Activated CD8-positive, alpha-beta memory T cell treated with anti-CD3 and anti-CD28 coated beads for 4 hours (primary cell): ENCODE measurements at places on chromosomes 1 and 21.

GRCh38 chr21:17779496-17779895 lies 39.7 kb downstream of the C21orf91 start:
- DNase-seq: no peak

- no peak for DNase-seq
Measured at GRCh38 chr1:20982316-20982715, 194.4 kb downstream of the EIF4G3 start.

- no peak for DNase-seq
Measured at GRCh38 chr1:87435484-87435883, 106.8 kb downstream of the LMO4 start.

DNA sequence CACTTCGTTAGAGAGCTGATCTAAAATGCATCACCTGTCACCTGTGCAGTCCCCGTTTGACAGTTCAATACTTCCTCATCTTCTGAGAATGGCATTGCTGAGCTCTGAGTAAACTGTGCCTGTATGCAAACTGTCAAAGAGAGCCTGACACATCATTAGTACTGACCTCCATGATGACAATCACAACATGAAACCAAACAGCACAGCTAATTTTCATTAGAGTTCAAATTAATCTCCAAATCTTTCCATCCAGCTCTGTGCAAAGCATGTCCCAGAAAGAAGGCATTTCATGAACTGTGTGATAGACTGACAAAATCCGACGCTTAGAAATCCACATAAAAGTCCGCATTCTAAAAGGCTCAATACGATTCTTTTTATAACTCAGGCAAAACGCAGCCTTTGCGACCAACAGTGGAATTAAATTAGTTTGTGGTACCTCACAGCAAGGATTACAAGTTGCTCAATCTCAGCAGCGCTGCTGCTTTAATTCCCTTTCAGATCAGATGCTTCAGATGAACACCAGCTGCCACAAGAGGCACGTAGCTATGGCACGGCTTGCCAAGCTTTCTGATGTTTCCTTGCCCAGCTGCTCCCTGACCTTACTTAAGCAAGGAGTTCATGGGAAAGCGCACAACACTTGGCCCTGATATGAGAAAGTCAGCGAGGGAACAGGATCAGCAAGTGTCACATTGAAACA lies 765.5 kb upstream of the PRMT6 start:
- no peak for DNase-seq

DNA sequence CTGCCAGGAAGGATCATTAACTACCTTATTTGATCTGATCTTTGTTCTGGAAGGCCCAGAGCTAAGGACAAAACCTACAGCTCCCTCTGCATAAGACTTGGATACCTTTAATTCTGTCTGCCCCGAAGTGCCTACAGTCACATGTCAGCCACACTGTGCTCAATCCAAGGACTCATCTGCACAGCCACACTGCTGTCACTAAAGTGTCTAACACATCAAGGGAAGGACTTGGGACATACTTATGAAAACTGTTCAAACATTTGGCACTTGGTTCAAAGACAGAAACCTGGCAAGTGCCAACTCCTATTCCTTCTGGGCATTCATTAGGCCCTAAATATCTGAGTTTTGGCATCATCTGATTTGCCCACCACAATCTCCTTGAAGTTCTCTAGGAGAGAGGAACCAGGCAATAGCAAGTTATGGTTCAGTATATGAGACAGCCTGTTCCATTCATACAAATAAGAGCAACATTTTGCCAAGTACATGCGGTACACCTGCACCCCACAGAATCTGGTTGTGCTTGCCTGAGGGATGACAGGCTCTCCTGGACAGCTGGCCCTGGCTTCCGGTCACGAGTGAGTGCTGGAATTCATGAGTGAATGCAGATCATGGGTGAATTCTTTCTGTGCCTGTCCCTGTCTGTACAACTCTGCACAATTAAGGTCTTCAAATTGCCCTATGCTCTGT lies 105.9 kb downstream of the KCNK1 start:
- DNase-seq: no peak

GRCh38 chr1:218339267-218339831 lies 5.8 kb upstream of the TGFB2 start:
- no peak for DNase-seq

DNA sequence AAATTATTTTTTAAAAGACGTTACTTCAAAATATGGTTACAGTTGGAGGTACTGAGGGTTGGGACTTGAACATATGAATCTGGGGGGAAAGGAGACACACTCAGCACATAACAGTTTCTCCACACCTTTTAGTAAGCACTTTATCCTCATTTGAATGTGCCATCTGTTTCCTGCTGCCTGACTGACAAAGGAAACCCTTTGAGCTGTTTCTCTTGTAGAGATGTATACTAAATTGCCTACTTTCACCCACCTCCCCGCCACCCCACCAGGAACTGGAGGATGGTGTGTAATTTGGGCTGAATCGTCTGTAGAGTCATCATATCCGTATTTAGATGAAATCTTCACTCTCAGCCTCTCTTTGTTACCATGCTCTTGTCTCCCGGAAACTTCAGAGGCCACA lies 108.1 kb downstream of the KAZN start:
- DNase-seq: no peak

DNA sequence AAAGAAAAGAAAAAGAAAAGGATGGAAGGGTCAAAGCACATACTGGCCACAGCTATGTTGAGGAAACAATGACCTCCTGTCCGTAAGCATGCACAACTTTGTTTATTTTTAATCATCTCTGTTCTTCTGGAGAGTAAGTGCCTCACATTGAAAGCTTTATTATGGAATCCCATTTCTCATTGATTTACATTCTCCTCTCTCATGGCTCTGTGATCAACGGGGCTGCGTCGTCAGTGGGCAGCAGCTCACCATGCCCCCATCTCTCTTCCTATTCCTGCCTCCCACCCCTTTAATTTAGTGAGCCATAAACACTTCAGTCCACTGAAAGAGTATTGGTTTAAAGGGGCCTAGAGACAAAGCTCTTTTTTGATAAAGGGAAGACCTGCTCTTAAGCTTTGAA lies 98.9 kb downstream of the KAZN start:
- DNase-seq: no peak

DNA sequence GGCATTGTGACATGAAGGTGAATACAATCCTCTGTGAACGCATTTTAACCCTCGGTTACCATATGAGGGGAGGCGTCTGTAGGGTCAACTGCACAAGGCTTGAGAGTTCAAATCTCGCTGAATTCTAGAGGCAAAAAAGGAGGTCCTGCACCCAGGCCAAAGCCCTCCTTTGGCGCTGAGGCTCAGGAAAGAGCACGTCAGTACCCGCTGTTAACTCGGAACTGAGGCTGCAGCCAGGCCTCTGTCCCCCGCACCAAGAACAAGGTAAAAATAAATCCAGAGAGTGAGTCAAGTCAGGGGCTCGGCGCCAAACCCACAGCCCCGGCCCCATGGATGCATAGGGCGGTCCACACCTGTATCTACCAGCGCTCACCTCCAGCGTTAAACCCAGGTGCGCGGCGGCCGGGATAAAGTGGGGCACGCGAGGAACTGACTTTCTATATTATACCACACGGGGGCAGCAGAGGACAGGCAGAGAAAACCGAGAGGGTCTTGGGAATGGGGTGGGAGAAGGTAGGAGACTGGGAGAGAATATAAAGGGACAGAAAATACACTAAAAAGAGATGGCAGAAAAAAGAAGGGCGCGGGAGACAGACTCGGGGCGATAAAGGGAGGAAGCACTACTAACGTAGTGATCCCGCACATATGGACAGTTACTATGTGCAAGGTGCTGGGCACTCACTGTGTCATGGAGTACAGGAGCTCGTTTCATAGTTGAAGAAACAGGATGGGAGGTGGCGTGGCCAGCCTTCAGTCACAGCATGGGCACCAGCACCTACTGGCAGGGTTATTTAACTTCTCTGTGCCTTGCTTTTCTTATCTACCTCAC lies 54.9 kb downstream of the DMRTA2 start:
- no peak for DNase-seq

DNA sequence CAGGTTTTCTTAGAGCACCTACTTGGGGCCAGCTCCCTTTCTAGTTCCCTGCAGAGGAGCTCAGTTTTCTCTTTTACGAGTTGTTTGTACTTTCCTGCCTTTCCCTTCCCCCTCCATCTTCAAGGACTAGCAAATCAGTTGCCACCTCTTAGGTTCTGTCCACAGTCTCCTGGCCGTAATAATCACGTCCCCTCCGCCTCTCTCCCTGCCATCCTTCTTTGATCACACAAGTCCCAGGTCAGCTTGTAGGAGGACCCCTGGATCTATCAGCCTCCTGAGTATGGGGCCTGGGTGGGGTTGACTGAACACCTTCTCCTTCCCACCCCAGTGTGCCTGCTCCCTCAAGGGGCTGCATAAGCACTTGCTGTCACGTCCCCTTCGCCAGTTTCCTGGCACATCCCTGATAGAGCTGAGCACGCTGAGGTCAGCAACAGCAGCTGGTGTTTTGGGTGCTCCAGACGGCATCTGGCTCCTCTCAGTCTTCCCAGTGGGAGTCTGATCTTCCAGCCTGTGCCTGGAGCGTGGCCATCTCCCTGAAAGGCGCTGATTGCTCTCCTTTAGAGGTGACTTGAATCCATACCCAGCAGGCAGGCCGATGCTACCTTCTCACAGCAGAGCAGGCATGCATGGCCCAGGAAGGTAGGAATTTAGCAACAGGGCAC lies 216.1 kb upstream of the TMEM51 start:
- no peak for DNase-seq
